Activated effector memory CD4-positive, alpha-beta T cell treated with anti-CD3 and anti-CD28 coated beads, Interleukin-2, amount 50 U/mL, for 16 hours (primary cell): ENCODE measurements at places on chromosomes 7 and 10.

- DNase-seq: no peak
Observed at GRCh38 chr10:101450277-101451080, 96.5 kb downstream of the BTRC start.

DNA sequence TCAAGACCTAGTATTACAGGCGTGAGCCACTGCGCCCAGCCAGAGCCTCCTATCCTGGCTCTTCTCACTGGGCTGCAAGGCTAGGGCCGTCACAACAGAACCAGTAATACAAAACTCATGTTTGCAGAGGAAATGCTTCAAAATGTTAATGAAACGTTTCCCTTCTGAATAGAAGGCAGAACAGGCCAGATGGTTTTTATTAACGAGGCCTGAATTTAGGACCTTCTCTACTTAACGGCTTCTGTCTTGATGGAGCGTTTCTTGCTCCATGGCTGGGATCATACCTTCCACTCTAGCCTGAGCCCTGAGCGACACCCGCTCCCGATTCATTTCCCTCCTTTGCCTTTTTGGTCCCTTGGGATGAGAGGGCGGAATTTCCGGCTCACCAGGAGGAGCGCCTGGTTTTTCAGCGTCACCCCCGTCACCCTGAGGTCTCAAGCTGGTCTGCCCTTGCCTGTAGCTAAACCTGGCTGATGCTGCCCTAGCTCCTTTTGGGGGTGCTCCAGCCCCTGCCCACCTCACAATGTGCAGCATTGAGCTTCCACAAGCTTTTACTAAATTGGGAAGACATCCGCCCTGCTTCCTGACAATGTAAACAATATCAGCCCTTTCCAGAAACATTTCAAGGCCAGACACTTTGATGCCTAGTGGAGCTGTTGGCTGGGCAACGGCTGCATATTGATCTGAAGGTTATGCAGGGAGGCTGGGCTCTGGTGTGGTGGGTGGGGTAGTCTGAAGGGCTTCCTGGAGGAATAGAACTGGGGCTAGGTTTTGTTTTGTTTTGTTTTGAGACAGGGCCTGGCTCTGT, 5.2 kb downstream of the CLIP2 start:
- no peak for DNase-seq

DNA sequence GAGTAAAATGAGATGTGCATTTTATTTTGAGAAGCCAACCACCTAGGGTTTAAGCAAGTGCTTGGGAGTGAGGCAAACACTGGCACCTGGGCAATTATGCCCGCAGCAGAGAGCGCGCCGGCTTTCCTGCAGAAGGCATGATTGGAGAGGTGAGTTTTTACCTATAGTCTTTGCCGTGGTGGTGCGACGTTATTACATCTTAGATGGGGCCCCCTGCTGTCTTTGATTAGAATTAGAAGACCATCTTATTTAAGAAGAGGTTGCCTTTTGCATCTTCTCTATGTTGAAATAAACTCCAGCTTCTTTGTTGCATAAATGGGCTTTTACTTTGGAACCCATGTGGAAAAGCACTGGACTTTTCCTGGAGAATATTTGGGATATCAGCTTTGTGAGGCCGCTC, 409.5 kb downstream of the GLRX3 start:
- no peak for DNase-seq

DNA sequence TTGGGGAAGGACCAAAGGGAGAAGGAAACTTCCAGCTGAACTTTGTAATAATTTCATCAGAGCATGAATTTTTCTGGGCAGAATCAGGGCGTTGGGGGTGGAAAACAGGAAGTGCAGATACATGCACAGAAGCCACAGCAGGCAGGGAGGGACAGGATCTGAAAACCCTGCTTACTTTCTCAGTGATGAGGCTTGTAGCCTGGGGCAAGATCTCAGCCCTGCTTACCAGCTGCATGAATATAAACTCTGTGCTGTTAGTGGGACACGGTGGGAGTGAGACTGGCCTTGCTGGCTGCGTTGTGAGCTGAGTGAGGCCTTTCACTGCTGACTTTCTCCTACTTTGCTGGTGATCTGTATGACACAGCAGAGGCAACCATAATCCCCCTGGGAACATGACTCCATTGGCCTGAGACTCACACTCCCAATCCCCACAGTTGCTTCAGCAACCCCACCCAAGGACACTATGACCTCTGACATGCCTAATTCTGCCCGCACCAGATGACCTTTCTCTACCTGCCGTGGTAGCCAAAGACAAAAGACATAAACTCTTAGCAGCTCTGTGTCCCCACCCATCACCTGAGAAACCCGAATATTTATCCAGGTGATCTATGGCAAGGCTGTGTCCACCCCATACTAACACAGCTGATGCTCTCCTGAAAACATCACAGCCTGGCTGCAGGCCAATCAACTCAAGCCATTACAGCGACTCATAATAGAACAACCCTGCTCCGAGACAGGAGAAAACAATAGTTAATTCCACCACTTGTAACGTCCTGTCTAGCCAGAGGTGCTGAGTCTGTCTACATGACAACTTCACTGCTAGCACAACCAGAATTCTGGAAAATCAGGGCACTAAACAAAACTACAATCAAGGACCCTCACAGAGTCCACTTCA, 190.7 kb upstream of the CHRM2 start:
- no peak for DNase-seq

- no peak for DNase-seq
Observed at GRCh38 chr7:111796671-111797070, 234.4 kb upstream of the IMMP2L start.

DNA sequence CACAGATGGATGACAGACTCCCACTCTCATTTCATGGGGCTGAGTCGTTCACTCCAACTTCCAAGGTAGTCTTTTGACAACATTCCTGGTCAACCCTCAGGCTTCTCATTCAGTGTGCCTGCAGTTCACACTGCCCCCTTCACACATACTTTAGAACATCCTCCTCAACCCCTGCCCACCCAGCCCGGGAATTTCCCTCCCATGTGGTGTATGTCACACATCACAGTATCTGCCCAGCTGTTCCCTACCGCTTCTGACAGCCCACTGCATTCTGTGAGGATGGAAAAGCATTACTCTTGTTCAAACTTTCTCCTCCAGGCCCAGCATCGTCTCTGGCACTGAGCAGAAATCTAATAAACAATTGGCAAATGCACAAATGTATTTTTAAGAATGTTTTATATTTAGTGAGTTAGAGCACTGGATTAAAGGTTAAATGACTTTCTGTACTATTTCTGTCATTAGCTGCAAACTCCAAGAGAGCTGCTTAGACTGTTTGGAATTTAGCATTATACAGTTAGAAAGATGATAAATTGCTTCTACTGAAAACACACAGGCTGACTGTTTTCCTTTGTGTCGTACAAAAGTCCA, 110.4 kb downstream of the SFMBT2 start:
- DNase-seq: no peak
